ENCODE measurements at places on chromosomes 2 and 18.

- no peak for DNase-seq
These were observed 44.2 kb downstream of the SP140 start for GRCh38 chr2:230269715-230270114.

DNA sequence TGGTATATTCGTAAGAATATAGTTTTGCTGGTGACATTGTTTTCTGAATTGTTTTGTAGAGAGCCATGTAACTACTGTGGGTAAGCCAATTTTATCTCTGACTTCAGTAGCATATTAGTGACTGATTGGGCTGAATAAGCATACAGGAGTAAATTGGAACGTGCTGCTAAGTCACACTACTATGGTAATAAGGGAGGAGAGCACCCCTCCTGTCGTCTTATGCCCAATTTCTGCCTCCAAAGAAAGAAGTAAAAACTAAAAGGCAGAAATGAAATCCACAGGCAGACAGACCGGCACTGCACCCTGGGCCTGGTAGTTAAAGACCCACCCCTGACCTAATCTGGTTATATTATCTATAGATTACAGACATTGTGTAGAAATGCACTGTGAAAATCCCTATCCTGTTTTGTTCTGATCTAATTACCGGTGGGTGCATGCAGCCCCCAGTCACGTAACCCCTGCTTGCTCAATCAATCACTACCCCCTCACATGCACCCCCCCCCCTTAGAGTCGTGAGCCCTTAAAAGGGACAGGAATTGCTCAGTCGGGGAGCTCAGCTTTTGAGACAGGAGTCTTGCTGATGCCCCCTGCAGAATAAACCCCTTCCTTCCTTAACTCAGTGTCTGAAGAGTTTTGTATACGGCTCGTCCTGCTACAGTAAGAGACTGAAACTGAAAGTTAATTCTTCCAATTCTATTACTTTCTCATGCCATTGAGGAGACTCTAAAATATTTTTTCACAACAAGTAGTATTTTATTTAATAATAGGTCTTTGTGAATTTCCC lies 167.0 kb downstream of the ZNF804A start:
- DNase-seq = no peak

- DNase-seq = no peak
These were observed 172.3 kb downstream of the UBE2E3 start for GRCh38 chr2:181152701-181153100.

- DNase-seq = no peak
These were observed 2.0 kb upstream of the TPRKB start for GRCh38 chr2:73739101-73739500.

All from activated T-helper 1 cell treated with anti-CD3 and anti-CD28 coated beads, Interleukin-2, amount 50 U/mL, for 16 hours (primary cell).